ENCODE measurements at places on chromosomes 1 and 21. TPM values are rescaled to one million over a fixed set of nuclear protein-coding genes. Genes with fewer than 3 reads are reported as not detected.

FMN2 gene
- total RNA-seq, result 3.7 TPM

ALPL gene
- 0.24 TPM for total RNA-seq

ACADM gene
- total RNA-seq, result 31.6 TPM

RBM11 gene
- not detected for total RNA-seq

GBP5 gene
- total RNA-seq, result 0.05 TPM

GBP6 gene
- total RNA-seq, result not detected
